NCI-H1417 treated with DMSO at 0.1 percent for 48 hours (cell line): ENCODE measurements at places on chromosomes 2 and 18.

- no peak for DNase-seq
These were observed 8.3 kb downstream of the IL1B start for GRCh38 chr2:112828251-112828691.

DNA sequence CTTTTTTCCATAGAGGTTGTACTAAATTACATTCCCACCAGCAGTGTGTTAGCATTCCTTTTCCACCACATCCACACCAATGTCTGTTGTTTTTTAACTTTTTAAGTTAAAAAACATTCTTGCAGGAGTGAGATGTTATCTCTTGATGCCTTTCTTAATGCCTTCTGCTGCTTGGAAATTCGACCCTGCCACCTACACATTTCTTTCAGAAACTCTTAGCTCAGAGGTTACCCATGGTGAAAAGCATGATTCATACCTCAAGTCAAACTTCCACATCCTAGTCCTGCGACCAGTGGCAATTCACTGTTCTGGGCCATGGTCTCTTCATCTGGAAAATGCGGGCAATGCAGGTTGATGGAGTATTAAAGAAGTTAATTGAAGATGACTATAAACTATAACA lies 12.7 kb upstream of the HNMT start:
- no peak for DNase-seq

DNA sequence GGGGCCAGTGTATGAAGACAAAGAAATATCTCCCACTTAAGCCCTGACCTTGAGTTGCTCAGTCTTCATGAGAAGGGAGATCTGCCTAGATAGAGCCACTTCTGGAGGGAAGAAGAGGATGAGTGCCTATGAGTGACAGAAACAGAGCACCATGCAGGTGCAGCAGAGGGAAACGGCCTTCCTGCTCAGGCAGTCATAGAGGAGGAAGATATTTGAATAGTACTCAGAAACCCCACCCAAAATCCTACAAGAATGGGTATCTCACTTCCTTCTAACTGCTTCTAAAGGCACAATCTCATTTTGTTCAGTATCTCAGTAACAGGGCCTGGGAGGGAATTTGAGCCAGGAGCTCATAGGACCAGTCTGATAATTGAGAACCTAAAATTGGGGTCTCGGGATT lies 339.3 kb downstream of the ALK start:
- DNase-seq: no peak

- DNase-seq: no peak
These were observed 19.5 kb downstream of the BOLA3 start for GRCh38 chr2:74128206-74128605.

DNA sequence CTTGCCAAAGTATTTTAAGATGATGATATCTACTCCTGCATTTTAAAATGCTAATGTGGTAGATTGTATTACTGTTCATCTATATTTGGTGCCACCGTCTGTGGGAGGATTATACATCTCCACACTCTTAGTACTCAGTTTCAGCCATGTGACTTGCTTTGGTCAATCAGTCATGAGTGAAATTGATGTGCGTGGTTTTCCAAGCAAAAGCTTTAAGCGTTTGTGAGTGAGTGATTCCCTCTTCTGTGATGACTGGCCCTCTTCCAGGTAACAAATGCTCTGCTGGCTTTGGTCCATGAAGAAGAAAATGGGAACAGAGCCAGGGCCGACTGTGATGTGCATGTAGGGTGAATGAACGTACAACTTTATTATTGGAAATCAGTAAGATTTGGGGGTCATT lies 330.4 kb downstream of the LPIN1 start:
- DNase-seq: no peak

DNA sequence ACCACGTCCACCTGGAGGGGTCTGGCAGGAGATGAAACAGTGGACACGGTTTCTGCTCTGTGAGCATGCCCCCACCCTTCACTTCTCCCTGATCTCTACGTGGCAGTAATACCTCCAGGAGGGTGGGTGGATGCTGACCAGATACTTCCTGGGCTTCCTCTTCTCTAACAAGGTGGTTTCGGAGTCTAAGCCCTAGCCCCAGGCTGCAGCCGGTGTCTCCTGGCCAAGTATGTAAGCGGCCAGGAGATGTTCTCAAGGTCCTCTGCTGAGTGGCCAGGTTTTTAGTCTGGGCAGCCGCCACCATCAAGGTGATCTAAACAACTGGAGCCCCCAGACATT lies 101.8 kb upstream of the ASB18 start:
- no peak for DNase-seq

DNA sequence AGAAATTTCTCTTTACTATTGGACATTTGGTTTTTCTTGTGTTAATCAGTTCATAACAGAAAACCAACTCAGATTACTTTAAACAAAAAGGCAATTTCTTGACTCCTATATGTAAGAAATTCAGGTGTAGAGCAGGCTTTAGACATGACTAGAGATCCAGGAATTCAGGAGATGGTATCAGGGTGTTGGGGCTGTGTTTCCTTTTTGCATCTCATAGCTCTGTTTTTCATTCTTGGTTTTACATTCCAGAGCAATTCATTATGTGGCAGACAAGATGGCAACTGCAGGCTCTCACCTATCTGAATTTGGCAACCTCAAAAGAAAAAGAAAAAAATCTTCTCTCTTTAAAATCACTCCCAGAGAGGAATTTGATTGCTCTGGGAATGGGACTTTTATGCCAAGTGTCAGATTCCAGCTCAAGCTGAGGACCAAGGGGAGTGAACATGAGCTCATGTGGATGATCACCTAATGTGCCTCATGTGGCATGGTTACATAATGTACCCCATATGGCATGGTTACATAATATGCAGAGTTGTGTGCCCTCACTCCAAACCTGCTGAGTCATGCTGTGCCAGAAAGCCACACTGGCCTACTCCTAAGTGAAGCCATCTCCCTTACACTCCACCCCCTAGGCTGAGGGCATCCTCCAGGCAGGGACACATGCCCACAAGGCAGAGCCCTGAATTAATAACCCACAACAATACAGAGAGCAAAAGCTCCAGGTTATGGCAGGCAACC lies 282.7 kb downstream of the MBD2 start:
- DNase-seq: no peak

- no peak for DNase-seq
These were observed 99.5 kb downstream of the RAB3GAP1 start for GRCh38 chr2:135151615-135152014.

DNA sequence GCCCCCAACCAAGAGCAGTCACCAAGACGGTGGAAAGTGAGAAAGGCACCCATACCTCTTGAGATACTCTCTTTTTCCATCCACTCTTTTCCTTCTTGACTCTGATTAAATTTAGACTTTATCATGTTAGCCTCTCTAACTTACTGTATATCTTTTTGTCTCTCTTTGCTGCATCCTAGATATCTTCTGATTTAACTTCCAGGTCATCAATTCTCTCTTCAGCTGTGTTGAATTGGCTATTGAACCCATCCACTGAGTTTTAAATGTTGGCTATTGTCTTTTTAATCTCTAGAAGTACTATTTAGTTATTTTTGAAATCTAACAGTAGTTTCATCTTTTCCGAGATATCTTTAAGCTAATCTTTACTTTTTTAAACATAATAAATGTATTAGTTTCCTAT lies 78.3 kb upstream of the MBOAT2 start:
- no peak for DNase-seq

DNA sequence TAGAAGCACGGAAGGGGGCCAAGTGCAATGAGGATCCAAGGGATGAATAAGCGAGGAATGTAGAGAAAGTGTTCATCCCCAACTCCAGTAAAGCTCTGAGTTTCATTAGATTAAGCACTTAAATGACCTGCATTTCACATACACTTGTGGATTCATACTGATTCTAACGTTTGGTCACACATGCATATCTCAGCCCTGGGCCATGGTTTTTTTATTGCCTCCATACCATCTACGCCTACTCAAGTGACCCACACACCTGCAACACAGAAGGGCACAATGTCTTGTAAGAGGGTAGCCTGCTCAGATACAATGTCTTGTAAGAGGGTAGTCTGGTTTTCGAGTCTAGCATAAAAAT lies 566 bp upstream of the MRPS5 start:
- DNase-seq: no peak

- DNase-seq: no peak
These were observed 228.6 kb upstream of the CHST9 start for GRCh38 chr18:27413495-27414401.

GRCh38 chr2:180890781-180891180 lies 89.6 kb upstream of the UBE2E3 start:
- DNase-seq: no peak

DNA sequence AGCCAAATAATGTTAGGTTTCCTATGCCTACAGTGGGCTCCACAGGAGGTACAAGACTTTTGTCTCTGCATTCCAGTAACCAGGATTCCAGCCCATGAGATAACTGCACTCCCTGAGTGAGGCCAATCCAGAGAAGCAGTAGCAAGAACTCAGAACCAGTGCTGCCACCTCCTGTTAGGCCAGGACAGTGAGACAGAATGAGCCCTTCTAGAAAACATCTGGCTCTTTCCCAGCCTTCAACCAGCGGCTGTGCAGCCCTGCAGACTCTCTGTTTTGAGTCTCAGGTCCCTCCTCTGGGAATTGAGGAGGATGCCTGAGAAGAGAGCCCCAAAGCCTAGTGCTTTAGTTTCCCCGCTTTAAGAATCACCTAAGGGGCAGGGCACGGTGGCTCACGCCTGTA lies 44.2 kb downstream of the ARID5A start:
- no peak for DNase-seq

DNA sequence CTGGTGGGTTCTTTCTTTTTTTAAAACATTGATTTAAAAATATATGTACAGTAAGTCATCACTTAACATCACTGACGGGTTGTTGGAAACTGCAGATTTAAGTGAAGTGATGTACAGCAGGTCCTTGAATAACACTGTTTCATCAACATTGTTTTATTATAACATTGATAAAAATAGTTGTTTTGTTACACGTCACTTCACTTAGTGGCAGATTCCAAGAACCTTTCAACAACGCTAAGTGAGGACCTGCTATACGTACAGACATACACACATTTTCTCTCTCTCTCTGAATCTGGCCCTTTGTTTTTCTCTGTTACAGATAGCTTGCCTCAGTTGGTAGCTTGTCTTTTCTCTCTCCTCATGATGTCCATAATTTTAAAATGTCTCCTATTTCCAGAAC lies 9.5 kb downstream of the CNOT11 start:
- no peak for DNase-seq

- DNase-seq: no peak
These were observed 145.6 kb downstream of the AQP4 start for GRCh38 chr18:26719896-26720295.

DNA sequence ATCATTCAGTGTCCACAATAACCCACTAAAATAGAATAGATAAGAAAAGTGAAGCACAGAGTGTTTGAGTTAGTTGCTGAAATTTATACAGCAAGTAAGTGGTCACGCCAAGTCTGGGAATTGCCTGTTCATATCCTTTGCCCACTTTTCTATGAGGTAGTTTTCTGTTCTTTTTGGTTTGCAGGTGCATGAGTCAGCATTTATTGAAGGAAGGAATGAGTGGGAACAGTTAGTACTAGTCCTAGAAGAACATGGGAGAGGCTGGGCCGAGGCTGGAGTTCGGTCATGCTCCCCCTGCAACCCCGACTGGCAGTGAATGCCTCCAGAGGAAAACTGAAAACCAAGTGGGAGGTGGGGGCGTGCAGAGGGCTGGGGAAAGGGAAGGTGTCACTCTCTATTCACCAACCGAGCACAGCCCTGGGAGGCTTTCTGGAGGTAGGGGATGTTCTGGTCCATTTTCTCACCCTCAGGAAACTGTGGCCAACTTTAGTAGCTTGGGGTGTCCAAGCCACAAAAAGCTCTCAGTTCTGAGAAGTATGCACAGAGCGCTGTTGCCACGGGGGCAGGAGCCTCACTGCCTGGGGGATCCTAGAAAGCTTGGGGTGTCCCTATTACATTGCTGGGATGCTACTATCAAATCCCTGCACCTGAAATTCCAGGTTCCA lies 41.4 kb downstream of the FOSL2 start:
- DNase-seq: no peak
